ENCODE measurements at places on chromosomes 12 and 14. TPM values are rescaled to one million over a fixed set of nuclear protein-coding genes. Genes with fewer than 3 reads are reported as not detected.

RALGAPA1 gene
- total RNA-seq, result 50.7 TPM

INTS13 gene
- 21.8 TPM for total RNA-seq

TAS2R30 gene
- 4.1 TPM for total RNA-seq

SYNDIG1L gene
- total RNA-seq, result not detected

EIF2S3B gene
- 0.45 TPM for total RNA-seq

OTUB2 gene
- total RNA-seq, result 1.2 TPM

TESPA1 gene
- 0.48 TPM for total RNA-seq

SLC4A8 gene
- 0.90 TPM for total RNA-seq

GRCh38 chr14:76081642-76082041 is 70.1 kb upstream of the GPATCH2L start:
- no peak for DNase-seq

GRCh38 chr14:101118233-101118632 is 214.7 kb upstream of the RTL1 start:
- no peak for DNase-seq

GRCh38 chr12:83365317-83365716 is 678.6 kb downstream of the TMTC2 start:
- no peak for DNase-seq

DNA sequence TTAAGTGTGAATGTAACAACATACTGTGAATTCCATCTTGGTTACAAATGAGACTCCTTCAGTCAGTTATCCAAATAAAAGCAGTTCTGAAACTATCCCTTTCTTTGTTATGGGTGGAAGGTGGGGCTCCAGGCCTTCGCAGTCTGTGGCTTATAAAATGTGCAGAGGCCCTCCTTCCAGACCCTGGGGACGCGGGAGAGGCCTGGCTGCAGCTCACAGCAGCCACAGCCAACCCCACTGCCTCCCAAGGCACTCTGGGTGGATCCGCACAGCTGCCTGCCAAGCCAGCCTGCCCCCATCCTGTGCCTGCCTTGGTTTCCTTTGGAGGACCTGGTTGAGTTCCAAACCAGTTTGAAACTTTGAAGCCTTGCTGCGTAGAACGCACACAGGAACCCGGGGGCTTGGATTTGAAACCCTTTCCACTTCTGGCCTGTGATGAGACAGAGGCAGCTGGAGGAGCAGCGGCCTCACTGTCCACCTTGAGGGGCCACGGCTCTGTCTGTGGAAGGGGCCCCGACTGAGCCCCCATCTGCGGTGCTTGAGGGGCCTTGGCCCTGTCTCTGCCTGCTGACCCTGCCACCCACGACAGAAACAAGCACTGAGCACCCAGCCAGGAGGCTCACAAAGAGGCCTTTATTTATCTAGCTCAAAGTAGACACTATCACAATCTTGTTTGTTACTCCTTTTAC is 30.4 kb downstream of the CCNK start:
- DNase-seq, result peak; percentile 82

DNA sequence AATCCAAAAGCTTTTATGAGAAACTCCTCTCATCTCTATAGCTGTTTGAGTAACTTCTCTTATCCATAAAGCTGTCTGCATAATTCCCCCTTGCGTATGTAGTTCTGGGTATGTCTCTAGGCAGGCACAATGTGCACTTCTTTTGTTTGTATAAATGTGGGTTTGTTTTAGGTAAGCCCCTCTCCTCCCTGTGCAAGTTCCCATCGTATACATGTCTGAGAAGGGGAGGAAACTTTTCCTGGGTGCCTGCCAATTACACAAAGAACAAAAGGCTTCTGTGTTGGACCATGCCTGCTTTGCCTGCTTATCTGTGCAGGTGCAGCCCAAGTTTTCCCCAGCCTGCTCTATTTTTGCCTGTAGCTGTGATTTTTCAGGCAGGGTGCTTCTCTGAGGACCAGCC is 96.7 kb downstream of the CCER1 start:
- no peak for DNase-seq

DNA sequence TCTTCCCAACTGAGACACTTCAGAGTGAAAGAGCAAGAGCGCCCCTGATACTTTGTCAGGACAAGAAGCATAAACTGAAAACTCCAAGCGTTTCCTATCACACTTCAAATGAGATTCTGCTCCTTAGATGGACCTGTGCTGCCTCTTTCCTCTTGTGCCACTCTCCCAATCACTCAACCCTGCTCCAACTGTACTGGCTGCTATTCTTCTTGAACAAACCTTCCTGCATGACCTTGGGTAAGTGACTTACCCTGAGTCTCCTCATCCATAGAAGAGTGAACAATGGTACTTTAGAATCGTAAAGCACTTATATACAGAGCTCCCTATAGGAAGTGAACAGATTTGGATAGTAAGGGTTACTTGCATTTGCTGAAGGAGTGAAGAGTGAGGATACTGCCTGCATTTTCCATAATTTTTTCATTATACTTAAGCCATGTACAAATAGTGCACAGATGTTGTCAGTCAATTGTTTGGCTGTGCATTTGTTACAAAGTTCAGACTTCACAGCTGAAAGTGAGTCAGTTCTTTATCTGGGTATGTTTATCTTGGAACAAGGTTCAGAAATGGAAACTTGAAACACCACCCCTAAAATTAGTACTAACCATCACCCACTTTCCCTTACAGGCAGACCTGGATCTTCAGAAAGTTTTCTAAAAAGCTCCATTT is 10.8 kb downstream of the MTERF2 start:
- no peak for DNase-seq

- DNase-seq, result no peak
Measured at GRCh38 chr12:12467688-12468261, 94.9 kb downstream of the DUSP16 start.

- DNase-seq, result no peak
Measured at GRCh38 chr12:58966939-58967338, 46.6 kb upstream of the LRIG3 start.

DNA sequence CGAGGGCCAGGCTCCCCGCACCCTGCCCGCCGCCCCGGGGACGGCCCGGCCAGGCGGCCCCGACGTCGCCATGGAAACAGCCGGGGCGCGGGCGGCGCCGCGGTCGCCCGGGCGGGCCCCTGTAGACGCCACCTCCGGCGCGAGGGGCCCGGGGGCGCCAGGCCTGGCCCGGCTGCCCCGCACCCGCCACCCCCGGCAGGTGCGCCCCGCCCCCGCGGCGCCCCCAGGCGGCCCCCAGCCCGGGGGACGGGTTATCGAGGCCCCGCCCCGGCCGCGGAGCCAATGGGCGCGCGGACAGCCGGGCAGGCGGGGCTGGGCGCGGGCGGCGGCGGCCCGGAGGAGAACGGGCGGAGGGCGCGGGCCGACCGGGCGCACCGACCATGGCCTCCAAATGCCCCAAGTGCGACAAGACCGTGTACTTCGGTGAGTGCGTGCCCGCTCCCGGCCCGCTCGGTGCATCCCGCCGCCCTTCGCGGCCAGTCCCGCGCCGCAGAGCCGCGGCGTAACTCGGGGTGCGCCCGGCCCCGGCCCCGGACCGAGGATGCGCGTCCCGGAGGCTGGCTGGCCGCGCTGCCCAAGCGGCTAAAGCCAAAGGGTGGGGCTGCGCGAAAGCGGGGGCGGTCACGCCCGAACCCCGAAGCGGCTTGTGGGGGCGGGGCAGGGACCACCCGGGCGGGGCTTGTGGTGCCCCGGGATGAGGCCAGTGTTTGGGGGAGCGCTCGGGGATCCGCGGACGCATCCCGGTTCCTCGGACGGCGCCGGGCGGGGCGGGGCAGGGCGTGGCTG is at the start of gene CRIP2:
Gene CRIP2, plus strand, starts transcription at position 339 of the 786 bp plus-strand sequence. Its CDS starts 42 bp downstream, at position 381.
- DNase-seq, result no peak

- no peak for DNase-seq
Measured at GRCh38 chr14:86420131-86420530, 890.2 kb downstream of the FLRT2 start.

GRCh38 chr12:115879354-115879753 is 398.1 kb downstream of the MED13L start:
- no peak for DNase-seq

- DNase-seq, result no peak
Measured at GRCh38 chr14:92916201-92916600, 6.7 kb upstream of the CHGA start.

GRCh38 chr12:6827982-6828780 is at the start of gene P3H3:
P3H3 (plus strand) TSS chr12:6828407; CDS start chr12:6828441, 34 bp downstream.
- no peak for DNase-seq

DNA sequence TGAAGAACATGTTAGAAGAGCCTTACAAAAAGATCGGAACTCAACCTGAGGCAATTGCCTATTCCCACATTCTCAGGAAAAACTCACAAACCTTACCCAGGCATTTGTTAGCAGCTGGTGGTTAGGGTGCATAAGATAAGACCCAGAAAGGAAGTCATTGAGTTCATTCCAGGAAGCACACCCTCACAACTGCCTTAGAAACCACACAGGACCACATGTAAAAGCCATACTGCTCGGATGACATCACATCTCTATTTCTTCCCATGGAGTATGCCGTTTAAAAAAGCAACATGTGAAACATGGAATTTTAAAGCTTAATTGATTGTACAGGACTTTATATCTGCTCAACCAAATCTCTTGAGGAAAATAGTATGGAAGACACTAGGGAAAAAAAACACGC is 411.2 kb downstream of the DAD1 start:
- DNase-seq, result no peak

DNA sequence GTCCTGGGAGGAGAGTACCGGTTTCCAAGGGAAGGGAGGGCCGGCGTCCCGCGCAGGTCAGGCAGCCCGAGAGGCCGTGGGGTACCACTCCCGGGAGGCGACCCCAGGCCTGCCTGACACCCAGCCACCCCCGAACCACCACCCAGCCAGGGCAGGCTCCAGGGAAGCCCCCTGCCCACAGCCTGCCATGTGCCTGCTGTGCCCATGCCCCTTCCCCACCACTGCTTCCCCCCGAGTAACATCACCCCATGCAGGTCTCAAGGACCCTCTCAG is 2.3 kb downstream of the NUDT14 start:
- DNase-seq, result no peak

- DNase-seq, result no peak
Measured at GRCh38 chr12:53997204-53998109, 2.5 kb upstream of the HOXC9 start.

DNA sequence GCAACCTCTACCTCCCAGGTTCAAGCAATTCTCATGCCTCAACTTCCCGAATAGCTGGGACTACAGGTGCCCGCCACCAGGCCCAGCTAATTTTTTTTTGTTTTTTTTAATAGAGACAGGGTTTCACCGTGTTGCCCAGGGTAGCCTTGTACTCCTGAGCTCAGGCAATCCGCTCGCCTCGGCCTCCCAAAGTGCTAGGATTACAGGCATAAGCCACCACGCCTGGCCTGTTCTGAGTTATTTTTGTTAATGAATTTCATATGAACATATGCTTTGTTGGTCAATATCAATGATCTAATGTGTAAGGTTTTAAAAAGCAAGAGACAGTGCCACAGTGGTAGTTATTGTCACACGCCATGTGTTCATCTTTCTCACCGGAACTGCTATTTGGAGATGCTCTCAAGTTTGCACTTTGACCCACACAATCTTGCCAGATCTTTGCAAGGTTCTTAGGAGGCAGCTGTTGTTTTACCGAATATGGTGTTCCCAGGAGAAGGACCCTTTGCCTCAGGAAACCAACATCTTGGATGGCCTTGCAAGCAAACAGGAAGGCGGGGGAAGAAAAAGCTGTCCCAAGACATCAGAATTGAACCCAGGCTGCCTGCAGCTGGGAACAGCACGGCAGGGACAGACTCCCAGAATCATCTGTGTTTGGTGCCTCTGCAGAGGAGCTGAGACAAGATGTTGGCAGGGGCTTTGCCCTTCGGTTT is 30.0 kb downstream of the GALNT16 start:
- DNase-seq, result peak; percentile 47

- no peak for DNase-seq
Measured at GRCh38 chr12:92528586-92528985, 174.2 kb upstream of the PLEKHG7 start.

DNA sequence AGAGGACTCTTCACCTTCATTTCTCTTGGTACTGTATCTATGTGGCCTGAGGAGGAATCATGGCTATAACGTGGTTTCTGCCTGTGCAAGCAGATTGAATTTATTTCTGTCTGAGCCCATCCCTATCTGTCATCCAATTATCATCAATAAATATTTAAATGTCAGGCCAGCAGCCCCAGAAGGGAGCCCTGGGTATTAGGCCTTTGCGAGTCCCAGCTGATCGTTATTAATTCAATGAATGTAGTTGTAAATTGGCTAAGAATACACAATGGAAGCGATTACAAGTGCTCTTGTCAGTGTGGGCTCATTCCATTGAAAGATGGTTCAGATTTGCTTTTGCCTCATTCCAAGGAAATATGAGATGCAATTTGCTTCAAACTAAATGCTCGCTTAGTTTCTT is 142.0 kb downstream of the KTN1 start:
- DNase-seq, result no peak

Measured in mesenteric fat pad (tissue), 1 donor.